Fibroblast of lung (primary cell): ENCODE measurements at places on chromosomes 12 and 14.

GRCh38 chr12:4270016-4270830 lies 3.3 kb upstream of the CCND2 start:
- no peak for DNase-seq

- no peak for DNase-seq
These were observed 51.3 kb downstream of the MON2 start for GRCh38 chr12:62517887-62518286.

GRCh38 chr14:79225815-79226214 lies 985.5 kb downstream of the DIO2 start:
- DNase-seq = no peak

GRCh38 chr12:42017051-42017450 lies 127.6 kb downstream of the GXYLT1 start:
- no peak for DNase-seq

- peak; percentile 57 for DNase-seq
These were observed 40.4 kb downstream of the CAPS2 start for GRCh38 chr12:75289753-75290152.

GRCh38 chr12:90970471-90970870 lies 15.5 kb upstream of the CCER1 start:
- DNase-seq = no peak

GRCh38 chr12:14756334-14757143 lies 46.7 kb downstream of the WBP11 start:
- no peak for DNase-seq

DNA sequence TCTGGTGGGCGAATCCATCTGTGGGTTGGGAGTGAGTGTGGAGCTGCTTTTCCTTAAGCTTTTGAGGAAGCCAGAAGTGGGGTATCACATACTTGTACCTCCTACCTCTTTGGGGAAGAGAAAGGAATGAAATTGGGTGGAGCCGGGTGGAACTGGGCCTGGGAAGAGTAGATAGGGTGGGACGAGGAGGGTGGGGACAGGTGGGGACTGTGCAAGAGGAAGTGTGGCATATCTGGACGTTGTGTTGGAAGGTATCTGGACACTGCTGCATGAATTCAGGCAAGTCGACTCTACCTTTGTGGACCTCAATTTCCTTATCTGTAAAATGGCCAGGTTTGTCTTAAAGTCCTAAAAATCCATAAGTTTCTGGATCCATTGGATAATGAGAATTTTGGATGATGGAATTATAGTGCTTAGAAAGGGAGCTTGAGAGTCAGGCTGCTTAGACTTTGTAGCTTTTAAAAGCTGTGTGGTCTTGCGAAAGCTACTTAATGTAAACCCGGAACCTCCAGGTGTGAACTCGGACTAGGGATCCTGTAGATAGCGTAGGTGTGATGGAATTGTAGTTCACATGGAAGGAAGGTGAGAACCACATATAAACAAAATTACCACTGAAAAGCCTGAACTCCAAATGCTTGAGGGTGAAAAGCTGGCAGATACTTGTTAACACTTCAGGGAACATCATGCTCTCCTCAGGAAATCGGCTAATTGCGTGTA lies 2.1 kb downstream of the VRTN start:
- no peak for DNase-seq

GRCh38 chr14:103802356-103802755 lies 45.0 kb downstream of the PPP1R13B start:
- DNase-seq = no peak

GRCh38 chr12:96234591-96235483 lies 40.7 kb downstream of the ELK3 start:
- no peak for DNase-seq

DNA sequence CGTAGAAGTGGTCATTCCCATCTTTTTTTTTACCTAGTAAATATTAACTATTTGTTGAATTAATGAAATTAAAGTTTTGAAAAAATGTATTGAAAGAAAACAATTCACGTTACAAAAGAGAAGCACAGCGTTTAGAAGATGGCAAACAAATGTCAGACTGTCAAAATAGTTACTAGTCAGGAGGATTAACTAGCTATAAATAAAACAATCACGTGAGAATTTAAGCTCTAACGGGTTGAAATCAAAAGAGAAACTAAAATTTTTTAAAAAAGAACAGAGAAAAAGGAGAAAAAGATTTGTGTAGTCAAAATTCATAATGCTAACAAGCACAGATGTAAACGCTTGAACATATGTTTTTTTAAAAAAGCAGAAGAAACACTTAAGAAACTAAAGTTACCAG lies 26.4 kb downstream of the DDHD1 start:
- DNase-seq = no peak

DNA sequence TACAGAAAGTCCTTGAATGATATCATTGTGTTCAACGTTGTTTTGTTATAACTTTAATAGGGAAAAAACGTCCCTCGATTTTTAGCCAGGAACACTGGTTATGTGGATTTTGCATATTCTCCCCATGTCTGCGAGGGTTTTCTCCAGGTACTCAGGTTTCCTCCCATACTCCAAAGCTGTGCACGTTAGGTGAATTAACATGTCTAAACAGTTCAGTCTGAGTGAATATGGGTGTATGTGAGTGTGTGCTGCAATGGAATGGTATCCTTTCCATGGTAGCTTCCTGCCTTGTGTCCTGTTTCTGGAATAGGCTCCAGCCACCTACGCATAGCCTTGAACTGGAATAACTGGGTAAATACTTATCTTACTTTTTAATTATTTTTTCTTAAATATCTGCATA lies 810.8 kb upstream of the ATXN7L3B start:
- no peak for DNase-seq

DNA sequence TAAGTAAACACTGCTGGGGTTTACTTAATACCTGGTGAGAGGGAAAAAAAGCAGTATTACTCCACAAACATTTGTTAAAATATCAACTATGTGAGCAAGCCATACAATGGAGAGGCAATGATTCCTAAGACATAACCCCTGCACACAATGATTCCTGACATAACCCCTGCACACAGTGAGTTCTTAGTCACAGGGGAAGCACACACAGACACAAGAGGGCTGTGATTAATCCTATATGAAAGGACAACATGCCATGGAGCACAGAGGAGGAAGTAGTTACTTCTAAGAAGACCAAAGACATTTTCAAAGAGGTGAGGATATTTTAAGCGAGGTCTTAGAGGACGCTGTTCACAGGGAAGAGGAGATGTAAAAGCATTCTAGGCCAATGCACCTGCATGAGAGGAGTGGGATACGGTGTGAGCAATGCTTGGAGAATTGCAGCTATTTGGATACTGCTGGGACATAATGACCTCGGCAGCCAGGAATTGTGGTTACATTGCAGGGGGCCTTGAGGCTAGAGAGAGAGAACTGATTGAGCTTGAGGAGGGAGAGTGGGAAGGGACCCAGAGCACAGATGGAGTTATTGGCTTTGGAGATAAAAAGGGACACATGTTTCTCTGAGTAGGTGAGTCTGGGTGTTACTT lies 211.9 kb downstream of the APAF1 start:
- peak; percentile 65 for DNase-seq

DNA sequence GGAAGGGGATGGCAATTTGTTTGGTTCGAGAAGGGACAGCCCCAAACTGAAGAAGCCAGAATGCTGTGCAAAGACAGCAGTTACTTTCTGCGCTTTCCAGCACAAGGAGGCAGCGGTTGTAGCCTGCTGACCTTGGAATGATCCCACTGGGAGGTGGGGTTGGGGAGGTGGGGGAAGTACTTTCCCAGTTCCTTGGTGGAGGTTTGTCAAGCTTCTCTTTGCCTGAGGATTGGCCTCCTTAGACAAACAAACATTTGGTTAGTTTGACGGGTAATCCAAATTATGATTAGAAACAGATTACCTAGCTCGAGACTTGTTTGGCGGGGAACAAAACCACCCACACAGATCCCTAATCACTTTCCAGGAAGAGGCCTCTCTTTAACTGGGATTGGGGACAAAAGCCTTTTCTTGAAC lies 79.1 kb upstream of the EGLN3 start:
- peak; percentile 66 for DNase-seq

DNA sequence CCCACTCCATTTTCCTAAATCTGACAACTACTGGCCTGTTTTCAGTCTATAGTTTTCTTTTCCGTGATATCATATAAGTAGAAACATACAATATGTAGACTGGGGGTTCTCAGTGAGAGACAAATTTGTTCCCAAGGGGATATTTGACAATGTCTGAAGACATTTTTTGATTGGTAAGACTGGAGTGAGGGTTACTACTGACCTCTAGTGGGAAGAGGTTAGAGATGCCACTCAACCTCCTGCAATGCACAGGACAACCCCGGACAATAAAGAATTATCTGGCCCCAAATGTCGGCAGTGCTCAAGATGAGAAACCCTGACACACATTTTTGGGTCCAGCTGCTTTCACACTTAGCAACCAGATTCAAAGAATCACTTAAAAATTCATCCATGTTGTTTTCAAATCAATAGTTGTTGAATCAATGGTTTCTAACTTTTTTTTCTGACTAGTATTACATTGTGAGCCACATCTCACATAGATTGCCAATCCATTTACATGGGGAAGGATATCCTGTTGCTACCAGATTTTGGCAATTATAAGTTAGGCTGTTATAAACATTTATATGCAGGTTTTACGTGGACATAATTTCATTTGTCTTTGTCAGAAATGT lies 307.1 kb downstream of the RPL10L start:
- peak; percentile 10 for DNase-seq

DNA sequence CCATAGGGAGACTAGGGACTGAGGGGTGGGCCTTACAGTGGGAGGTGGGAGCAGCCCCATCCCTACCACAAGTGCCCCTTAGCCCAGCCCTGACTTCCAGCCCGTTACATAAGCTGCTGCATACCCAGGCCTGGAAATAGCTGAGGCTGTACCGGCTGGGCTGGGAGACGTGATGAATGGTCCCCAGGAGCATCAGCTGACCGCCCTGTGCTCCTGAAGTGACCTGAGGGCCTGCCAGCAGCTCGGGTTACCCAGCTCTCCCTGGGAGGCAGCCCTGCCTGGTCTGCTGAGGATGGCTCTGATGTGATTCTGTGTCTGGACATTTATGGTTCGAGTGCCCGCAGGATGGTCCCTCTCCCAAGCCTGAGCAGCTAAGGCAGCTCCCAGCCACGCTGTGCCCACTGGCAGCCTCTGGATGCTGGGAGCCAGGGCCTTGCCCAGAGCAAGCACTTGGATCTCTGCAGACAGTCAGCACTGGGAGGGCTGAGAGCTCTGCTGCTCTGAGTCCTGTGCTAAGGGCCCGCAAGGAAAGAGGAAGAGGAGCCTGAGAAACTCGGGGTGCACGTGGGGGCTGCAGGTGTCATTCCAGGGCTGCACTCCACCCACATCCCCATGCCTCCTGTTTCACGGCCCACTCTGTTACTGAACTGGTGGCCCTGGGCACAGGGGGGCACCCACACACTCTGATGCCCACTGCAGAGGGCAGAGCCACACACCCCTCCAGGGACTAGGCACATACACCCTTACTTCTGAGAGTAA lies 20.5 kb downstream of the TAMALIN start:
- no peak for DNase-seq

DNA sequence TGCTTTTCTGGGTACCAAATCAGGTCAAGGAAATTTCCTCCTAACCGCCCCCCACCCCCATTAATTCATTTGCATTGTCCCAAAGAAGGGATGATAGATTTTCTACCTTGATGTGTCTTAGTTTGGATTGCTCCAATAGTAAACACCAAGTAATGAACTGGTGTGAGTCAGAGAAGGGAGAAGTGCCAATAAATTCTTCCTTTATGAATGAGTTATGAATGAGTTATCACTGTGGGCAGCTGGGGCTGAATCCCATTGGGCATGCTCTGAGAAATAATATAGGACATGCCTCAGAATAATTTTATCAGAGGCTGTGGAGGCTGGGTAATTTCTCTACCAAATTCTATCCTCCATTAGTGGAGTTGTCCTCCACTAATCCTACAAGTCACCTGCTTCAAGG lies 277.9 kb upstream of the FLRT2 start:
- peak; percentile 72 for DNase-seq

DNA sequence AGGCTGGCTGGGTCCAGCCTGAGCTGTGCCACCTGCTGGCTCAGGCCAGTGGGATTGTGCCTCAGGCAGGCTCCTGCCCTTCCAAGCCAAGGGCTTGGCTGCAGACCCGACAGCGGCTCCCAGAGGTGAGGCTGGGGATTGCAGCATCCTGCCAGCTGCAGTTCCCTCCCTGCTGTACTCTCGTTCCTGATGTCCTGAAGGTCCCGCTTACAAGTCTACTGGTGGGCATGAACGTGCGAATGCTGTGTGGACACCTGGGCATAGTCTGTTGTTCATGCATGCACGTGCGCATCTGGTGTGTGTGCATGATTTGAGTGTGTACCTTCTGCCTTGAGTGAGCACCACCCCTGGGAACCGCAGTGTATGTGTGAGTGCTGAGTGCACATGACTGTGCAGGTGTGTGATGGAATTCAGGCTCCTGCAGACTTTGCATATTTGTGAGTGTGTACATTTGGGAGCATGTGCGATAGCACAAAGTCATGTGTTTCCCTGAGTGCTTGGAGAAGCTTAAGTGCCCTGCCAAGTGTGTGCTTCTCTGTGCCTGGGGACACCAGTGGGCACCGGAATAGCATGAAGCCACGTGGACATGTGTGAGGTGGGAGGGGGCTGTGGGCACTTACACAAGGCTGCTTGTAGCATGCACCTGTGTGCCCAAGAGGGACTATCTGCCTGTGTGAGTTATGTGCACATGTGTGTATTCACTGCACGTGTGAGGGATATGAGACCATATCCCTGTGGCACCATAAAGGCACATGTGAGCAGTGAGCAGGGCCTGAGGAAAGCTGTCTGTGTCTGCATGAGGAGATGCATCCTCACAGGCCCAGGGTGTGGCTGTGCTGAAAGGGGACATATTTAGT lies 19.3 kb upstream of the KRT7 start:
- peak; percentile 66 for DNase-seq

DNA sequence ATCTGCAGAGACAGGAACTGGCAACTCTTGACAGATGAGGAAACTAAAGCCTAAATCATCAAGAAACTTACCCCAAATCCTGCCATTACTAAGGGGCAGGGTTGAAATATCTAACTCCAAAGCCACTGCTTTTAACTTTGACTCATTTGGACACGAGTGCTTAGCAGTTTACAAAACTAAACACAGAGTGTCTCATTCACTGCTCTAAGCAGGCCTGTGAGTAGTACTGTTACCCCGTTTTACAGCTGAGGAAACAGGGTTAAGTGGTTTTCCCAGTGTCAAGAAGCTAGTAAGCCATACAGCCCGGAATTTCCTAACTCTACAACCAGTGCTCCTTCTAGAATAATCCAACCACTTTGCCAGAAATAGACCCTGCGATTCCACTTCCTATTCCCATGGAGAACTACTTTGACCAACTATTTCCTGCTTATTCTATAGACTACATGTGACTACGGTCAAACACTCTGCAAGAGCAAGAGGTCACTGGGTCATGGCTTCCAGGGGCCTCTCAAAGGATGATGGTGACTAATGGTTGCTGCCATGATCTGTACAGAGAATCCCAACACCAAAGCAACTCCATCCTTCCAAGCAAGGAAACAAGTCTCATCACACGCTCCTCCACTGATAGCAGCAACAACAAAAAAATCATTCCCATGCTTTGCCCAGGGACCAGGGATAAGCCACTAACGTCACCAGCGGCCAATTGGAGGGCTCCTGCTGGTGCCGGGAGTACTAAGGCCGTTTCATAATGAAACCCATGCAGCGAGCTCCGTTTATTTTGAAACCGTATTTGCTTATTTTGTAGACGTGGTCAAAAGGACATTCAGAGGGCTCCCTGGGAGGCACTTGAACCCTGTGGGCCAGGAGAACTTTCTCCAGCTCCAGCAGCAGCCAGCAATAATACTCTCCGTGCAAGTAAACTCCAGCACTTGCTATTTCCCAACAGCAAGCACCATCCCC lies 56.3 kb downstream of the NUAK1 start:
- DNase-seq = no peak
